ENCODE measurements at places on chromosomes 13 and 19. TPM values are rescaled to one million over a fixed set of nuclear protein-coding genes. Genes with fewer than 3 reads are reported as not detected.

GRCh38 chr13:41137241-41137640 is 4.6 kb upstream of the KBTBD6 start:
- H3K36me3 ChIP-seq, result no peaks in the 10 kb centered on the region
- peaks cover 7% of the 10 kb centered on the region for H3K4me1 ChIP-seq
- DNase-seq, result no peak
- no peak overlapping the region for H3K27ac ChIP-seq

GRCh38 chr13:55298201-55298600 is 1842.5 kb upstream of the PRR20A start:
- no peaks in the 10 kb centered on the region for H3K27me3 ChIP-seq
- H3K4me1 ChIP-seq, result no peaks in the 10 kb centered on the region
- no peak overlapping the region for H3K4me3 ChIP-seq
- H3K27ac ChIP-seq, result no peak overlapping the region
- DNase-seq, result no peak

GRCh38 chr19:36059180-36059910 is 4.6 kb downstream of the WDR62 start:
- no peaks in the 10 kb centered on the region for H3K27me3 ChIP-seq
- no peaks in the 10 kb centered on the region for H3K36me3 ChIP-seq
- no peak for DNase-seq
- peaks cover 8% of the 10 kb centered on the region for H3K4me1 ChIP-seq
- H3K27ac ChIP-seq, result no peak overlapping the region

PNMA8B gene
- 0.15 TPM for total RNA-seq

SLC17A7 gene
- 1.6 TPM for total RNA-seq

DNA sequence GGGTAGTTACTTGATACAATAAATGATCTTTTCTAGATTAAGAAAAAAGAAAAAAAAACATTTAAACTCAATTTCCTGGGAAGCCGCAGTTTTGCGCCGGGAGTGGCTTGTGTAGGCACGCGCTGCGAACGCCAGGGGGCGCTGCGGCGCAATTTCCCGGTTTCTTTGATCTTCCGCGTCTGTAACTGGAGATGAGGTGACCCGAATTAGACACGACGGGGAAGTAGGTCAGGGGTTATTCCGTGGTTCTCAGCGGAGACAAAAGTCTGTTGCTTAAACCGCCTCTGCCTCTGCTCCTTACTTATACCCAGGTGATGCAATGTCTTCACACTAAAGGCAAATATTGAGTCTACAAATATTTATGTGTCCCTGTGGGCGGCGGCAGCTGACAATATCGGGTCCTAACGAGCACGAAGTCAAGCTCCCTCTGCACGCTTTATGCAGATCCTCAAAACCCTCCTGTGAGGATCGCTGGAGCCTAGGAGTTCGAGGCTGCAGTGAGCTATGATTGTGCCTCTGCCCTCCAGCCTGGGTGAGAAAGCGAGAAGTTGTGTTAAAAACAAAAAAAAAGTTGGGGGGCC is 15.2 kb downstream of the STXBP2 start:
- H3K36me3 ChIP-seq, result no peaks in the 10 kb centered on the region
- DNase-seq, result peak; percentile 88
- H3K27ac ChIP-seq, result peak overlapping the region; percentile 77
- no peaks in the 10 kb centered on the region for H3K27me3 ChIP-seq

FBXO46 gene
- 14.3 TPM for total RNA-seq

DNA sequence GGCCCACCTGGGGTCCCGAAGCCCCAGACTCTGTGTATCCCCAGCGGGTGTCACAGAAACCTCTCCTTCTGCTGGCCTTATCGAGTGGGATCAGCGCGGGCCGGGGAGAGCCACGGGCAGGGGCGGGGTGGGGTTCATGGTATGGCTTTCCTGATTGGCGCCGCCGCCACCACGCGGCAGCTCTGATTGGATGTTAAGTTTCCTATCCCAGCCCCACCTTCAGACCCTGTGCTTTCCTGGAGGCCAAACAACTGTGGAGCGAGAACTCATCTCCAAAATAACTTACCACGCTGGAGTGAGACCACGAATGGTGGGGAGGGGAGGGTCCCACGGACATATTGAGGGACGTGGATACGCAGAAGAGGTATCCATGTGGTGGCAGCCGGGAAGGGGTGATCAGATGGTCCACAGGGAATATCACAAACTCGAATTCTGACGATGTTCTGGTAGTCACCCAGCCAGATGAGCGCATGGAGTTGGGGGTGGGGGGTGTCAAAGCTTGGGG is 1.0 kb upstream of the ICAM5 start:
- H3K27ac ChIP-seq, result no peak overlapping the region
- H3K4me3 ChIP-seq, result peak overlapping the region; percentile 65
- H3K4me1 ChIP-seq, result peaks cover 29% of the 10 kb centered on the region
- H3K36me3 ChIP-seq, result no peaks in the 10 kb centered on the region

DNA sequence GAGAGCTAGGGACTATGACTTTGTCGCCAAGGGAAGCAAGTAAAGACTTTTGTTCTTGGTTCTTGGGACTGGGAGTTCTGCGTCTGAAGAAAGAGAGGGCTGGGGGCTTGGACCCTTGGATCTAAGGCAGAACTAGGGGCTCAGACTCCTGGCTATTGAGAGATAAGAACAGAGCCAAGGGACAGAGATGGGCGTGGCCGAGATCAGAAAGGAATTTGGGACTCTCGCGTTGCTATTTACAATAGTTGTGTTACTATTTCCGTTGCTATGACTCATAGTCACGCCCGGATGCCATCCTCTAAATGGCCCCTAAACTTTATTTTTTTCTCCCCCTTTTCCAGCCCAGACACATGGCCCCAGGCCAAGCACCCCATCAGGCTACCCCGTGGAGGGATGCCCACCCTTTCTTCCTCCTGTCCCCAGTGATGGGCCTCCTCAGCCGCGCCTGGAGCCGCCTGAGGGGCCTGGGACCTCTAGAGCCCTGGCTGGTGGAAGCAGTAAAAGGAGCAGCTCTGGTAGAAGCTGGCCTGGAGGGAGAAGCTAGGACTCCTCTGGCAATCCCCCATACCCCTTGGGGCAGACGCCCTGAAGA is 759 bp downstream of the PPP1R15A start:
- H3K27me3 ChIP-seq, result no peaks in the 10 kb centered on the region
- no peaks in the 10 kb centered on the region for H3K36me3 ChIP-seq
- H3K4me1 ChIP-seq, result peaks cover 33% of the 10 kb centered on the region

ZNF667 gene
- 0.55 TPM for total RNA-seq

FXYD1 gene
- 235 TPM for total RNA-seq

GRCh38 chr13:27869436-27870095 is 50.2 kb upstream of the PDX1 start:
- no peak for DNase-seq
- H3K36me3 ChIP-seq, result no peaks in the 10 kb centered on the region
- H3K27ac ChIP-seq, result no peak overlapping the region
- H3K4me1 ChIP-seq, result no peaks in the 10 kb centered on the region
- no peaks in the 10 kb centered on the region for H3K27me3 ChIP-seq
- H3K4me3 ChIP-seq, result no peak overlapping the region

- DNase-seq, result no peak
- H3K36me3 ChIP-seq, result no peaks in the 10 kb centered on the region
- H3K4me1 ChIP-seq, result no peaks in the 10 kb centered on the region
Observed at GRCh38 chr19:34017024-34017423, 155.3 kb upstream of the LSM14A start.

ADGRE3 gene
- total RNA-seq, result not detected

GRCh38 chr19:12834976-12835757 is 788 bp upstream of the RTBDN start:
- H3K27ac ChIP-seq, result no peak overlapping the region
- H3K27me3 ChIP-seq, result peaks cover 94% of the 10 kb centered on the region
- peaks cover 9% of the 10 kb centered on the region for H3K4me1 ChIP-seq
- H3K36me3 ChIP-seq, result no peaks in the 10 kb centered on the region

C5AR1 gene
- total RNA-seq, result 2.5 TPM

DNA sequence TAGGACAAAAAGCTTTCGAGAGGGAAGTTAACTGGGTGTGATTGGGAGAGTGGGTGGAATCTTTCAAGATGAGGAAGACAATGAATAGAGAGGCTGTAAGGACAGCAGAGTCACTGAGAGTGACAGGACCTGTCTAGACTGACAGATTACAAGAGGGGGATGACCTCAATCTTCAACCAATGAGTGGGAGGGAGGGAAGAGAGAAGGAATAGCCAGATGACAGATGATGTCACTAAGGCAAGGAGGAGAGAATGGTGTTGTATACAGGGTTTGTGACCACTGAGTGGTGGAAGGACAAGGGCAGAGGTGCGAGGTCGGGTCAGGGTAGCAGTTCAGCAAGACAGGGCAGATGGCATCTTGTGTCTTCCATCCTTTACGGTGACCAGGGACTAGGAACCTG is 5.8 kb upstream of the ILF3 start:
- H3K36me3 ChIP-seq, result no peaks in the 10 kb centered on the region
- no peaks in the 10 kb centered on the region for H3K27me3 ChIP-seq

GRCh38 chr13:63554157-63554556 is 2138.5 kb upstream of the PCDH20 start:
- no peak overlapping the region for H3K27ac ChIP-seq
- H3K27me3 ChIP-seq, result no peaks in the 10 kb centered on the region
- H3K36me3 ChIP-seq, result no peaks in the 10 kb centered on the region
- no peak for DNase-seq
- H3K4me3 ChIP-seq, result no peak overlapping the region

- peaks cover 17% of the 10 kb centered on the region for H3K4me1 ChIP-seq
- no peak overlapping the region for H3K27ac ChIP-seq
- DNase-seq, result no peak
- H3K27me3 ChIP-seq, result no peaks in the 10 kb centered on the region
- no peak overlapping the region for H3K4me3 ChIP-seq
Observed at GRCh38 chr19:13138171-13138915, 11.8 kb downstream of the STX10 start.

DNA sequence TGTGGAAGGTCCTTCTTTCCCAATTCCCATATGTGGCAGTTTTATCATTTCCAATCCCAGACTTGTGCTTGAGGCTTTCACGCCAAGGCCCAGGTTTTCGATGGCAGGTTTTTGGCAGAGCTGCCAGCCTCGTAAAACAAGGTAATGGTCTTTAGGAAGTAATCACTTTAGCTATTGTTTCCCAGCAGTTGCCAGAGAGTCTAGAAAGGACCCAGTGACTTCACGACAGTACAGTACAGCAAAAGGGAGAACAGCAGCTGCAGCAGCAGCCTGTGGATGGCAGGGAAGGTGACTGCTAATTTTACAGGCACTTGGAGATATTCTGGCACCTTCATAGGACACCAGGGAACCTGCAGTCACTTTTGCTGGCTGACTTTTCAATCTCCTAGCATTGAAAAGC is 291.6 kb upstream of the MAB21L1 start:
- H3K27me3 ChIP-seq, result no peaks in the 10 kb centered on the region
- no peak overlapping the region for H3K27ac ChIP-seq
- H3K4me1 ChIP-seq, result peaks cover 24% of the 10 kb centered on the region
- no peak for DNase-seq
- no peak overlapping the region for H3K4me3 ChIP-seq
- H3K36me3 ChIP-seq, result no peaks in the 10 kb centered on the region

DNA sequence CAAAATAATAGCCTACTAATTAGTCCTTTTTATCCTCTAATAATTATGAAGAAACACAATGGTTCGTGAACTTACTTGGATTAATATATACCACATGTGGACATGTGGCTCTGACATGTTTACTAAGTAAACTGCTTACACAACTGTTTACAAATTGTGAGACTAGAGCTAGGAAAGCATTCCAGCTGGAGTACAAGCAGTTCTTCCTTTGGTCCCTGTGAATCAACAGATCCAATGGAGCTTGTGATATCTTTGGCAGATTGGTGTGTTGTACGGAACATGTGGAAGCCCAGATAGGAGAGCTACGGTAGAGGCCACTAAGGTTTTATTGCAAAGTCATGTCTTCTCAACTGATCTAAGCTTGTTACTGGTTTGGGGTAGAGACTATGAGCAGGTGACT is 145.5 kb upstream of the SPRY2 start:
- H3K36me3 ChIP-seq, result no peaks in the 10 kb centered on the region
- H3K4me1 ChIP-seq, result no peaks in the 10 kb centered on the region
- DNase-seq, result no peak
- H3K4me3 ChIP-seq, result no peak overlapping the region
- H3K27ac ChIP-seq, result no peak overlapping the region

- peak overlapping the region; percentile 53 for H3K27ac ChIP-seq
- H3K36me3 ChIP-seq, result no peaks in the 10 kb centered on the region
- no peaks in the 10 kb centered on the region for H3K27me3 ChIP-seq
Observed at GRCh38 chr13:44191504-44192171, 182.0 kb upstream of the SERP2 start.

- no peaks in the 10 kb centered on the region for H3K4me1 ChIP-seq
- H3K4me3 ChIP-seq, result no peak overlapping the region
- H3K36me3 ChIP-seq, result peaks cover under 1% of the 10 kb centered on the region
- DNase-seq, result no peak
Observed at GRCh38 chr13:73082471-73082870, 23.7 kb downstream of the KLF5 start.

PSG3 gene
- total RNA-seq, result not detected

DNA sequence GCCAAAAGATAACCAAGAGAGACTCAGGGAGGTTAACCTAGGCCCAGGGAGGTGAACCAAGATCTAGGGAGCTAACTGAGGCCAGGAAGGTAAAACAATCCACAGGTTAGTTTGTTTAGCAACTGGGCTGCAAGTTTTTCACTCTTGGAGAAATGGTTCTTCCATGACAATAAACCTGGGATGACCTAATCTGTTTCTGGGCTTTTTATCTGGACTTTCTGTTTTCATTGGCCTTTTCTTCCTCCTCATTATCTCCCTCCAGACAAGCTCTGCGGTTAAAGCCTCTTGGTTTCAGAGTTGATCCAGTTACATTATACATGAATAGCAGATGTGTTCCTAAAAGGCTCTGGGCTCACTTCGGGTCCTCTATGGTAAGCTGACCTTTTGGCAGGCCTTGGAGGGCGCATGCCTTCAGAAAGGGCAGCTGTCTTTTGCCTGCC is 44.2 kb downstream of the PCDH8 start:
- no peaks in the 10 kb centered on the region for H3K27me3 ChIP-seq
- DNase-seq, result no peak
- H3K36me3 ChIP-seq, result no peaks in the 10 kb centered on the region
- H3K27ac ChIP-seq, result no peak overlapping the region

DNA sequence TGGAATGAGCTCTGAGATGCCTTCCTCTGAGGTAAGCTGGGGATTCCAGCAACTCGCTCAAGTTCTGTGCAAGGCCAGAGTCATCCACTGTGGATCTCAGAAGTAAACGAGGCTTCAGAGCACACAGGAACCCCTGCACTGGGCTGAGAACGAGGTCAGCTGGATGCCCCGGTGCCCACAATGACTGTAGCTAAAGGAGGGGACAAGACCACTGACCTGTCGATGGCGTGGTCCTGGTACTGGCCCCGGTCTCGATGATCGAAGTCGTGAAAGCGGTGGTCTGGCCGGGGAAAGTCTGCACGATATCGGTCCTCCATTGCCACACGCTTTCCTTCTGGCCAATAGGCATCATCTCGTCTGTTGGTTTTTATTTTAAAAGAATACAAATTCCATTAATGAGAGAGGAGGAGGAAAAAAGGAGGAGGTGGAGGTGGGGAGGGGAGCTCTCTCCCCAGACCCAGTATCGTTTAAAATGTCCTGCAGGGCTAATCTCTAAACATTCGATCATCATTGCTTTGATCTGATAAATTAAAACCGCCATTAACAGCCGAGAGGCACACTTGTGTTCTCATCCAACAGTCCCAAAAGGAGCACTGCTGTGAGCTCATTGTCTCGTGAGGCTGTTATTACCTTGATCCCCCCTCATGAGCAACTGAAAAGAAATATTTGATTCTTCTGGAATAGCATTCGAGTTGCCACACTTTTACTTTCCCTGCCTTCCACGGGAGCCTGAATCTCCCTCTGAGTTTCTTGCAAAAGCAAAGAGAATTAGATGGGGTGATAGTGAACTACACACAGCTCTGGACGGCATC is 25.0 kb upstream of the TINCR start:
- H3K27me3 ChIP-seq, result no peaks in the 10 kb centered on the region
- no peak for DNase-seq
- no peaks in the 10 kb centered on the region for H3K4me1 ChIP-seq
- no peak overlapping the region for H3K4me3 ChIP-seq

All from gastrocnemius medialis (tissue), 4 donors.